ENCODE measurements at places on chromosomes 7 and 10.

DNA sequence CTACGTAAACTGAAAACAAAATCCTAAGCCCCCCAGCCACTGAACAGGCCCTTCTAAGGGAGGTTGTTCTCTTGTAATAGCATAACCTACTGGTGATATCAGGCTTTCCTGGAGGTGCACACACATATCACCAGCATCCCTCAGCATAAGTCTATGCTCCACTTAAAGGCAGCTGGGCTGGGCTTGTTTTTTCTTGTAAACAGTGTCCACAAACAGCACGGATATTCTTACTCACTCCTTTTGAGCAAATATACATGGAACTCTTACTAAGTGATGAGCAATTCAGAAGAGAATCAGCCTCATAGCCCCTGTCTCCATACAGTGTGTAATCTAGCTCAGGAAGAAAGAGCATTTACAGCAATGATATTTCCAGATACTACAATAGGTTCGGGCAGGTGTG, 2.4 kb downstream of the LRIT1 start:
- DNase-seq: no peak

DNA sequence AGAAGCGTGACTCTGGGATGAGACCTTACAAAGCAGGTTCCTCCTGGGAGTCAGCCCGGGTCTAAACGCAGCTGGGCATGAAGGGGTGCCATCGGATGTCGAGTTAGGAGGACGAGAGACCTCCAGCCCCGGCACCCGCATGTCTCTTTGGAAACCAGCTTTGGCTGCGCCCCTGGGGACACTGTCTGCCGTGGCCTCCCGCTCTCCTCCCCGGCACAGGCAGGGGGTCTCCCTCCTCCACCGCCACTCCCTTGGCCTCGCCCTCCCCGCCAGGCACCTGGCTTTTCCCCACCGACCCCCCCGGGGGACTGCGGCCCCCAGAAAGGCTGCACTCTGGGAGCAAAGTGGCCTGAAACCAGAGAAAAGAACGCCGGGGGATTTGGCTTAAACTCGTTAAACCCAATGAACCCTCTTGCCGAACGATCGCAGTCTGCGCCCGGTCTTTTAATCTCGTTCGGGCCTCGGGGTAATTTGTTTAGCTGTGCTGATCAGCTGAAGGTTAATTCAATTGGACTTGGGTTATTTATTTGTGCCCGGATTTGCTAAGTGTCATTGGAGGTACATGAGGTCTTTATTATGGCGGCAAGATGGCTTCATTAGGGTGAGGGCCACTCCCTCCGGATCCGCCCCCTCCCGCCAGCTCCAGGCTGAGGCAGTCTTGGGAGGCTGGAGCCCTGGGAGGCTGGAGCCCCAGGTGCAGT, 16.4 kb upstream of the PSMG3 start:
- DNase-seq: no peak

DNA sequence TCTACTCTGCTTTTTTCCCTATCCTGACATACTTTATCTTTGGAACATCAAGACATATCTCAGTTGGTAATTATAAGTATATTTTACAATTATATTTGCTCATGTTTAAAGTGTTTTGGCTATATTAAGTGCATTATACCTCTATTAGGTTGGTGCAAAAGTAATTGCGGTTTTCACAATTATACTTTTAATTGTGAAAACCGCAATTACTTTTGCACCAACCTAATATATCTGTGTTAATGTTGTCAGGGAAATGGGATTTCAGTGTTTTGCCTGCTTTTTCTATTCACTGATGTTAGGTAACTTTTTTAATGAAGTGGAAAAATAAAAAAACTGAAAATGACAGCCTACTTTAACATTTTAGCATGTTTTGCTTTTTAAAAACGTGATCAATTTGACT, 11.6 kb downstream of the SLC26A4 start:
- DNase-seq: no peak

GRCh38 chr7:11430841-11431240, 401.2 kb downstream of the THSD7A start:
- no peak for DNase-seq

- DNase-seq: no peak
These were observed 3.8 kb downstream of the ZNF655 start for GRCh38 chr7:99562114-99562784.

Data from tongue (tissue), 3 donors.